ENCODE measurements at places on chromosomes 4 and X.

- DNase-seq, result no peak
Measured at GRCh38 chr4:177155454-177155853, 154.2 kb upstream of the NEIL3 start.

- DNase-seq, result no peak
Measured at GRCh38 chr4:75880278-75880677, 22.0 kb downstream of the PPEF2 start.

- no peak for DNase-seq
Measured at GRCh38 chrX:11439846-11440245, 146.6 kb downstream of the AMELX start.

GRCh38 chr4:187380181-187380581 lies 615.4 kb upstream of the ZFP42 start:
- DNase-seq, result no peak

DNA sequence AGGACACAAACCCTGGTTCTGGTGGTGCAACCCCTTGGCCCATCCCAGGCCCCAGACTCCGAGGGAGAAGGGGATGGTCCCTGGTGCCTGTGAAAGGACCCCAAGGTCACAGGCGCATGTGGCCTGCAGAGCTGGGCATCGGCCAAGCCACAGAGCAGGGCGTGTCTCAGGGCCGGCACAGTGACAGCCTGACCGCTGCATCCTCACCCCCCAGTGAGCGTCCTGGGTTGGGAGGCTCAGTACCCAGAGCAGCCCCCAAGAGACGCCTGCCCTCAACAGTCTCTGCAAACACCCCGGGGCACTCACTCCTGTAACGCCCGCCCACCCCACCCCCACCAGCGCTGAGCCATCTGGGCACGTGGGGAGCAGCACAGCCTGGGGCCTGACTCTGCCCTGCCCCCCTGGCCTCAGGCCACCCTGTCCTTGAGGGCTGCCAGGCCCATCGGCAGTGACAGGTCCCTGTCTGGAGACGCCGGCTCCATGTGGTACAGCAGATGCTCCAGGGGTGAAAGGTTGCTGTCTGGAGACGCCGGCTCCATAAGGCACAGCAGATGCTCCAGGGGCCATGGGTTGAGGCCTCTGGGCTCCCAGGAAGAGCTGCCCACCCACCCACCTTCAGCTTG lies 24.5 kb upstream of the CPLX1 start:
- DNase-seq, result no peak

GRCh38 chr4:94913316-94913715 lies 155.6 kb downstream of the BMPR1B start:
- no peak for DNase-seq

All from AG04450 (cell line).